ENCODE measurements at places on chromosomes 16 and 17. TPM values are rescaled to one million over a fixed set of nuclear protein-coding genes. Genes with fewer than 3 reads are reported as not detected.

The CHRNE gene
- 0.07 TPM for total RNA-seq

The SEPTIN12 gene
- total RNA-seq: not detected

The UBE2G1 gene
- 33.9 TPM for total RNA-seq

The NT5C gene
- total RNA-seq: 29.1 TPM

The TAF15 gene
- total RNA-seq: 33.6 TPM

The TMEM100 gene
- total RNA-seq: not detected

The NUP88 gene
- 124 TPM for total RNA-seq

- DNase-seq: no peak
These were observed 13.6 kb downstream of the HSD11B2 start for GRCh38 chr16:67444259-67445125.

DNA sequence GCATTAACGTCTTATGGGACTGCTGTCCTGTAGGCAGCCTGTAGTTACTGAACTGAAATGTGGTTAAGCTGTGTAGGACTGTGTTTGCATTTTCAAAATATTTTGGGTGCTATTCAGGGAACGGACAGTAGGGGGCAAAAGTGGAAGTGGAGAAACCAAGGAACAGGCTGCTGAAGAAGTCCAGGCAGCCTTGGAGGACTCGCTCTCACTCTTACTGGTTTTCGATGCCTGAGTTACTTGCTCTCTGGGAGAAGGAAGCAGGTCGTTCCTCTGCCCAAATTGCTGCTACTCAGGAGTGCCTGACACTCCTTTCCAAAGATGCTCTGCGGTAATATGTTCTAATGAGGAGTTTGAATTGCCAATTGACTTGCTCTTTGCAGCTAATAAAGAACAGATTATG lies 64.5 kb upstream of the RBFOX1 start:
- no peak for DNase-seq

GRCh38 chr16:14400285-14400977 lies 229.6 kb downstream of the PARN start:
- DNase-seq: no peak

DNA sequence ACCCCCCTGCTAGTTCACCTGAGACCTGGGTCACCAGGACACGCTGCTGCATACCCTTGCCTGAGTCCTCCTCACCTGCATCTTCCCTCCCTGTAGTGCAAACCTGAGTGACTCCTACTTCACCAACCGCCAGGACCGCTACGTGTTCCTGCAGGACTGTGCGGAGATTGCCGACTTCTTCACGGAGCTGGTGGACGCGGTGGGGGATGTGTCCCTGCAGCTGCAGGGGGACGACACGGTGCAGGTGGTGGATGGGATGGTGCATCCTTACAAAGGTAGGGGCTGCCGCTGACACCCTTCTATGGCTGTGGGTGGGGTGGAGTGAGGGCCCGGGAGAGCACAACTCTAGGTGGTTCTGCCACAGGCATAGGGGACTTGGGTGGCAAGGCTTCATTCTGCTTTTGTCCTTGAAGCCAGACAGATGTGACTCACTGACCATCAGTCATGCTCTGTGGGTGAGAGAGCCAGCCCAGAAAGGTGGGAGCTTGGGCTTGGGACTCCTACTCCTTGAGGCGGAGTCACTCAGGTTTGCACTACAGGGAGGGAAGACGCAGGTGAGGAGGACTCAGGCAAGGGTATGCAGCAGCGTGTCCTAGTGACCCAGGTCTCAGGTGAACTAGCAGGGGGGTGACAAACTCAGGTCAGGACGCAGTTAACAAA lies 22.3 kb downstream of the PGS1 start:
- no peak for DNase-seq

DNA sequence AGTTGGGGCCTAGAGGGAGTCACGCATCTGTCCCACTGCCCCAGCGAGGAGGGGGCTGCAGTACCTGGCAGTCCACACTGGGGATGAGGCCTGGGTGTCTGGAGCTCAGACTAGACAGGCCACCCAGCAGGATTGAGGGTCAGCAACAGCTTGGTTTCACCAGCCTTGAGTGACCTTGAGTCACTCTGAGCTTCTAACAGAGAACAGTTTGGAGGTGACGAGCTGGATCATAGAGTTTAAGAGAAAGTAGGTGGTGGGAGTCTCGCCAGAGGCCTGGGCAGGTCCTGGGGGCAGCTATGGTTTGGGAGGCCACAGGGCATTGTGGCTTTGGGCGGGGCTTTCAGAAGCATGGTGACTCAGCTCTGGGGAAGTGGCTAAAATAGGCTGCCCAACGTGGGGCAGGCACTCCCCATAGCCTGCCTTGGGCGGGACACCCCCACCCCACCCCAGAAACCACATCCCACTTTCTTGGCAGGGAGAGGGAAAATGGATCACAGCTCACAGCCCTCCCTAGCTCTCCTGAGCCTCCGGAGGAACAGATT lies 20.5 kb downstream of the CDC42EP4 start:
- DNase-seq: peak; percentile 99

DNA sequence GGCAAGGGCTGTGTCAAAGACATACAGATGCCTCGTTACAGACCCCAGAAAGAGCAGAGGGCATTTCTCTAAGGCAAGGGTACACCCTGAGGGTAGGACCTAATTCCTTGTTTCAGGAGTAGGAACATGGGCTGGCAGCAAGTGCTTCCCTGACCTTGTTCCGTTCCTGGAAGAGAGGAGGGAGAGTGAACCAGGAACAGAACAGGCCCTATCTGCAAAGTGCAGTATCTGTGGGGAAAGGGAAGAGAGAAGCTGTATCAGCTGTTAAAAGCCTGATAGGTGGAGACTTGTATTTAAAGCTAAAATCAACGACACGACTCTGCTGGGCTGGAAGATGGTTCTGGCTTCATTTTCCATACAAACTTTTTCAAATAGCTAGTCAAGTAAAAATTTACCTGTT lies 26.1 kb upstream of the FASN start:
- DNase-seq: no peak

All from MG63 (cell line).